ENCODE measurements at places on chromosomes 2 and 18. TPM values are rescaled to one million over a fixed set of nuclear protein-coding genes. Genes with fewer than 3 reads are reported as not detected.

GRCh38 chr2:177557794-177558193 lies 165.2 kb downstream of the AGPS start:
- DNase-seq = no peak

The MIB1 gene
- 4.5 TPM for polyA plus RNA-seq

DNA sequence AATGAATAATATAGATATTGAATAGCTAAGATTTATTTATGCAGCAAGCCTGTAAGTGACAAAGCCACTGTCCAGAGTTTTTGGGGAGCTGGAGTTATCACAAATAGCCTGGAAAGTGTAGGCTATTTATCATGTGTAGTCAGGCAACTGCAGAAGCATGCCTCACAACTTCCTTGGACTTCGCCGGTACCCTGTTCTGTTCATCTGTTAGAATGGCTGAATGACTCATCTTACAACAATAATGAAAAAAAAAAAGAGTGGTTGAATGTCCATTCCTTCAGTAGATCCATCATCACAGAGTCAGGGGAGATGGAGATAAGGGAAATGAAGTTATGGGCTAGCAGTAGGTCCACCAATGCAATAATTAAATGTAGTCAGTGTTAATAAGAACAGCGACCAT lies 24.0 kb upstream of the ATP5MC3 start:
- no peak for DNase-seq

The CHPF gene
- 57.3 TPM for polyA plus RNA-seq

GRCh38 chr2:232537079-232537478 lies 2.4 kb upstream of the CHRNG start:
- no peak for DNase-seq

- no peak for DNase-seq
Observed at GRCh38 chr2:10614939-10615338, 74.8 kb downstream of the NOL10 start.

DNA sequence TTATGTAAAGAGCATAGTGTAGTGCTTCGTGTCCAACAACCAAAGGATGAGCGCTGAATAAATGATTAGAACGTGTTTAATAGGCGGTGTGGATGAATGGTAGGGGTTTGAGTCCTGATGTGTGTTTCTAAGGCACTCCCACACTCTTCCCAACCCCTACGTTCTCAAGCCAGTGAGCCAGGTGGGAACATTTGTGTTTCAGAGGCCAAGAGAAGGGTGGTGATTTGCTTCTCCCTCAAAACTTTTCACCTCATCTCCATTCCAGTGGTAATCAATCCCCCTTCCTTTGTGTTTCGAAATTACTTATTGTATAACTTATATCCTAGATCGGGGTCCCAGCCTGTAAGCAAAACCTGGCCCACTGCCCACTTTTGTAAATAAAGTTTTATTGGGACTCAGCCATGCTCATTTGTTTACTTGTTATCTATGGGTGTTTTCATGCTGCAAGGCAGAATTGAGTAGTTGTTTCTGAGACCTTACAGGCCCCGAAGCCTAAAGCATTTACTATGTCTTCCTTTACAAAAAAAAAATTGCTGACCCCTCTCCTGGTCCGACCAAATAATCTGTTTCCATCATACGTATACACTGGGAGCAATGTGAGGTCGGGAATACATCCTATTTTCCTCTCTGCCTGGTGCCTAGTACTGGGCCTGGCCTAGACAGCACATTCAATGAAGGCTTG lies 150.8 kb upstream of the MYCN start:
- DNase-seq = no peak

All from kidney (tissue), 22 donors.